MCF 10A (cell line): ENCODE measurements at places on chromosomes 3 and 15. TPM values are rescaled to one million over a fixed set of nuclear protein-coding genes. Genes with fewer than 3 reads are reported as not detected.

The CKMT1A gene
- 11.4 and 27.5 TPM in 2 replicates for total RNA-seq

The CSTA gene
- 133 and 145 TPM in 2 replicates for total RNA-seq

The STRA6 gene
- not detected in 2 replicates for total RNA-seq

The GPR171 gene
- total RNA-seq: not detected in 2 replicates

The CCR8 gene
- not detected in 2 replicates for total RNA-seq

The STRIT1 gene
- total RNA-seq: not detected in 2 replicates

The STIMATE gene
- total RNA-seq: 12.0 and 12.9 TPM in 2 replicates

The MKRN3 gene
- total RNA-seq: not detected in 2 replicates

The PDE8A gene
- total RNA-seq: 27.3 and 27.4 TPM in 2 replicates

The CLCN2 gene
- total RNA-seq: 4.5 and 5.5 TPM in 2 replicates

The PIGZ gene
- total RNA-seq: 5.2 and 7.1 TPM in 2 replicates

The ITIH1 gene
- total RNA-seq: not detected in 2 replicates

The TMCO5A gene
- total RNA-seq: not detected in 2 replicates

The MAN2A2 gene
- 42.1 and 42.4 TPM in 2 replicates for total RNA-seq

The MME gene
- total RNA-seq: 26.3 and 37.0 TPM in 2 replicates

The TMEM108 gene
- total RNA-seq: not detected in 2 replicates

The TRPM1 gene
- total RNA-seq: not detected in 2 replicates

The ZPLD1 gene
- total RNA-seq: 0.12 and 0.22 TPM in 2 replicates

The CEMIP gene
- total RNA-seq: 0.14 and 0.44 TPM in 2 replicates

The CTXN2 gene
- total RNA-seq: not detected in 2 replicates

The CTDSPL2 gene
- total RNA-seq: 36.3 and 38.2 TPM in 2 replicates

The HRH1 gene
- total RNA-seq: 11.0 and 14.8 TPM in 2 replicates

The GHSR gene
- not detected in 2 replicates for total RNA-seq

The KNL1 gene
- 7.9 and 11.4 TPM in 2 replicates for total RNA-seq

The LDHAL6B gene
- not detected in 2 replicates for total RNA-seq

The HESX1 gene
- 0.66 and 1.3 TPM in 2 replicates for total RNA-seq

The BFSP2 gene
- total RNA-seq: not detected in 2 replicates

The SHISA5 gene
- total RNA-seq: 131 and 170 TPM in 2 replicates

The SLC28A1 gene
- not detected in 2 replicates for total RNA-seq

The KBTBD13 gene
- total RNA-seq: not detected in 2 replicates

The RASGRP1 gene
- not detected in 2 replicates for total RNA-seq

The A4GNT gene
- total RNA-seq: not detected in 2 replicates

The SYNPR gene
- not detected in 2 replicates for total RNA-seq

The TUSC2 gene
- total RNA-seq: 14.5 and 20.4 TPM in 2 replicates

The MYH15 gene
- 0.19 and 0.25 TPM in 2 replicates for total RNA-seq

The TICRR gene
- total RNA-seq: 6.6 and 8.5 TPM in 2 replicates

The PRSS50 gene
- total RNA-seq: not detected in 2 replicates

The NR1I2 gene
- total RNA-seq: not detected in 2 replicates

The GOLGA6L10 gene
- 1.9 and 2.6 TPM in 2 replicates for total RNA-seq

The TIPIN gene
- 16.1 and 17.1 TPM in 2 replicates for total RNA-seq

The GOLGA8G gene
- 0.09 TPM in 1 of 2 replicates, not detected in the other for total RNA-seq

The UROC1 gene
- not detected in 2 replicates for total RNA-seq

The RAB6B gene
- total RNA-seq: 0.96 and 1.1 TPM in 2 replicates

The TMIE gene
- total RNA-seq: 0.26 and 1.0 TPM in 2 replicates

The HEG1 gene
- 8.6 and 10.3 TPM in 2 replicates for total RNA-seq

The ATP8B4 gene
- total RNA-seq: not detected in 2 replicates

The FAM3D gene
- total RNA-seq: not detected in 2 replicates

The CCDC191 gene
- total RNA-seq: 3.8 and 5.2 TPM in 2 replicates
